Endothelial cell (in vitro differentiated cells): ENCODE measurements at places on chromosomes 4 and X.
A peak's percentile ranks its signal among the peaks of the same experiment; 100 is the strongest.

- H3K4me1 ChIP-seq = no peaks in the 10 kb centered on the region
- no peaks in the 10 kb centered on the region for H3K27me3 ChIP-seq
- no peak overlapping the region for H3K4me3 ChIP-seq
- no peak for DNase-seq
- H3K27ac ChIP-seq = no peak overlapping the region
- H3K36me3 ChIP-seq = peaks cover 3% of the 10 kb centered on the region
Measured at GRCh38 chr4:150561143-150561737, 20.7 kb upstream of the MAB21L2 start.

GRCh38 chrX:23482561-23482960 lies 147.9 kb downstream of the PTCHD1 start:
- no peak overlapping the region for H3K27ac ChIP-seq
- no peak overlapping the region for H3K4me3 ChIP-seq
- H3K27me3 ChIP-seq = no peaks in the 10 kb centered on the region
- no peak for DNase-seq
- peaks cover 3% of the 10 kb centered on the region for H3K4me1 ChIP-seq

GRCh38 chr4:125677665-125678307 lies 363.0 kb downstream of the FAT4 start:
- H3K27ac ChIP-seq = no peak overlapping the region
- H3K27me3 ChIP-seq = peaks cover 2% of the 10 kb centered on the region
- no peaks in the 10 kb centered on the region for H3K36me3 ChIP-seq
- H3K4me1 ChIP-seq = no peaks in the 10 kb centered on the region

DNA sequence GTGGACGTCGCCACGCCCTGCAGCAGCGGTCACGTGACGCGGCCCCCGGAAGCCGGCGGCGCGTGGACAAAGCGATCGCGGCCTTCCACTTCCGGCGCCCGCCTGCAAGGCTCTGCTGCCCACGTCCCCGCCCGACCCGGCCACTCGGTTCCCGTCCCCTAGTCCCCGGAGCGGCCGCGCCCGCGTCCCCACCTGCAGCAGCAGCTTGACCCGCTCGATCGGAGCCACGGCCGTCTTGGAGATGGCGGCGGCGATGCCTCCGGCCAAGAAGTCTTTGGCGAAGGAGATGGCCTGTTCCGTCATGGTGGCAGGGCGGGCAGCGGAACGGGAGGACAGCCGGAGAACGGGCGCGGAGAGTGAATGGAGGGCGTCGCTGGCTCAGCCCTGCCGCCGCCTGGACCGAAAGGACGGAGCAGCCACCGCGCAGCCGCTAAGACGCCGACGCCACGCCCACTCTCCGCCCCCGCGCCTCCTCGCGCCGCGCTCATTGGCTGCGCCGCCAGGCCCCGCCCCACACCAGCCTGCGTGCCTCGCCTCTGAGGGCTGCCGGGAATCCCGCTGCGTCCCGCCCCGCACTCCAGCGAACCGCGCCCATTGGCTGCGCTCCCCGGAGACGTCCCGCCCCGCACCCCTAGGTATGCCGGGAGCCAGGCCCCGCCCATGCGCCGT lies at the start of gene SLC25A6:
Gene SLC25A6, minus strand, starts transcription at position 407 of the 669 bp plus-strand sequence. Its CDS starts 104 bp downstream, at position 303.
- peaks cover 51% of the 10 kb centered on the region for H3K36me3 ChIP-seq
- peaks cover 19% of the 10 kb centered on the region for H3K4me1 ChIP-seq
- H3K27ac ChIP-seq = peak within 1 kb of the TSS; percentile 89
- DNase-seq = peak; percentile 99

DNA sequence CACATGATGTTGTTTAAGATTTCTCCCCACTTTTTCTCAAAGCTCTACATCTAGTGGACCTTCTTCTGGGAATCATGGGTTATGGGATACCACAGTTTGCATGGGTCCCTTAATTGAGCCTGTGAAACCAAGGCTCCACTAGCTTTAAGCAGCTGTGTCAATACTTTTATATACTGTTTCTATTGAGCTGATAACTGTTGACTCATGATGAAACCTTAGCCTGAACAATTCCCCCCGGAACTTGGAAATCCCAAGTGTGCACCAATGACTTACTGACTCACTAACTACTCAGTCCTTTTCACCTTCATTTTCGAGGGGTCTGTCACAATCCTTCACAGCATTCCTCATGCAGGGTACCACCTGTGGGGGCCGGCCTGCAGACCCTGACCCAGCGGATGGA lies 12.7 kb upstream of the SPIN4 start:
- H3K36me3 ChIP-seq = no peaks in the 10 kb centered on the region
- DNase-seq = no peak
- no peaks in the 10 kb centered on the region for H3K4me1 ChIP-seq
- H3K27ac ChIP-seq = no peak overlapping the region
- no peak overlapping the region for H3K4me3 ChIP-seq

GRCh38 chrX:55593756-55594257 lies 29.4 kb upstream of the FOXR2 start:
- no peak overlapping the region for H3K4me3 ChIP-seq
- H3K4me1 ChIP-seq = no peaks in the 10 kb centered on the region
- DNase-seq = no peak
- no peaks in the 10 kb centered on the region for H3K36me3 ChIP-seq
- H3K27me3 ChIP-seq = no peaks in the 10 kb centered on the region

DNA sequence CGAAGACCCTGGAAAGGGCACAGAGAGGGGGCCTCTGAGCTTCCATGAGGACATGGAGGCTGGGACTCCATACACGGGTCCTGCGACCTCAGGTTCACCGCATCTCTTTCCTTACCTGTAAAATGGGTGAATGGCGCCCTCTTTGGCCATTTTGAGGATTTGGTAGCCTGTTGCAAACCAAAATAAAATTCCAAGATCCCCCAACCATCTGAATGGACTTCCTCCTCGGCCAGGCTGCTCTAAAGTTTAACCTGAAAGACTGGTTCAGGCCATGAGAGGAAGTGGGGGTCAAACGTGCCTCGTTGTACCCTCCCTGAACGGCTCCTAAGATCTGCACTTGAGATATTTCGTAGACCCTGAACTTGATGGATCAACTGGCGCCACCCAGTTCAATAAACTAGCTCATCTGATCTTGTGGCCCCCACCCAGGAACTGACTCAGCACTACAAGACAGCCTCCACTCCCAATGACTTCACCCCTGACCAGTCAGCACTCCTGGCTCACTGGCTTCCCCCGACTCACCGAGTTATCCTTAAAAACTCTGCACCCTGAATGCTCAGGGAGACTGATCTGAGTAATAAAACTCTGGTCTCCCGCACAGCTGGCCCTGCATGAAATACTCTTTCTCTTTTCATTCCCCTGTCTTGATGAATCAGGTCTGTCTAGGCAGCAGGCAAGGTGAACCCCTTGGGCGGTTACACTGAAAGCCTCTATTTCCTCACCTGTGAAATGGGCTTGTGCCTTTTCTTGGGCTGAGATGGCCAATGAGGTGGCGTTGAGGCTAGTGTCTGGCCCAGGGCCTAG lies 32.9 kb upstream of the GPR78 start:
- H3K4me3 ChIP-seq = no peak overlapping the region
- peaks cover 21% of the 10 kb centered on the region for H3K4me1 ChIP-seq
- peaks cover 4% of the 10 kb centered on the region for H3K36me3 ChIP-seq
- no peak overlapping the region for H3K27ac ChIP-seq
- peaks cover 1% of the 10 kb centered on the region for H3K27me3 ChIP-seq

GRCh38 chr4:185016101-185016940 lies 2.0 kb upstream of the HELT start:
- no peak overlapping the region for H3K27ac ChIP-seq
- peak overlapping the region; percentile 37 for H3K4me3 ChIP-seq
- peaks cover 37% of the 10 kb centered on the region for H3K27me3 ChIP-seq
- H3K4me1 ChIP-seq = peaks cover 14% of the 10 kb centered on the region
- H3K36me3 ChIP-seq = no peaks in the 10 kb centered on the region

DNA sequence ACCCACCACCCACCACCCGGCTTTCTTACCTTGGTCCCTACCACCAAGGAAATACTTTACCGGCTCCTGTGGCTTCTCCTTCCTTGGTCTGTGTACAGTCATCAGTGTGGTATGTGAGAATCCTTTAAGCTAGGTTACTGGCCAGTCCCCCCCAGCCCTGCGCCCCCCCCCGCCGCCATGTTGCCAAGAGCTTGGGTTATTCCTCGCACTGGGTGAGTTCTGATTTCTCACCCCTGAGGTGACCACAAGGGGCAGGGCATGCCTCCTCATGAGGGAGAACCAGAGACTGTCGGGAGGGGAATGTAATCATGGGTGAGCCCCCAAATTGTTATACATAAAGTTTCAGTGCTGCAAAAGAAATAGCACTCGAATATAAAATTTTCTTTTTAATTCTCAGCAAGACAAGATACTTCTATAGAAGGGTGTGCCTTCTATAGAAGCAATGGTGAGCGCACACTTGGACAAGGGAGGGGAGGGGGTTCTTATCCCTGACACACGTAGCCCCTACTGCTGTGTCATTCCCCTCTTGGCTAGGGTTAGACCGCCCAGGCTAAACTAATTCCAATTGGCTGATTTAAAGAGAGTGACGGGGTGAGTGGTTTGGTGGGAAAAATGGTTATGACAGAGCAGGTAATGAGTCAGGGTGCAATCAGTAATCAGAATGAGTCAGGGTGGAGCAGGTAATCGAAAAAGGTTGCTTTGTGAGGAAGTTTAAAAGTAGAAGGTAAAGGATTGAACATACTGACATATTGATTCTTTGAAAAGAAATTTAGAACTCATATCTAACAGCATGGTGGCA lies 133.2 kb downstream of the KDM6A start:
- H3K27me3 ChIP-seq = peaks cover 6% of the 10 kb centered on the region
- peaks cover 13% of the 10 kb centered on the region for H3K4me1 ChIP-seq
- DNase-seq = no peak
- H3K36me3 ChIP-seq = peaks cover 14% of the 10 kb centered on the region
- H3K4me3 ChIP-seq = no peak overlapping the region

DNA sequence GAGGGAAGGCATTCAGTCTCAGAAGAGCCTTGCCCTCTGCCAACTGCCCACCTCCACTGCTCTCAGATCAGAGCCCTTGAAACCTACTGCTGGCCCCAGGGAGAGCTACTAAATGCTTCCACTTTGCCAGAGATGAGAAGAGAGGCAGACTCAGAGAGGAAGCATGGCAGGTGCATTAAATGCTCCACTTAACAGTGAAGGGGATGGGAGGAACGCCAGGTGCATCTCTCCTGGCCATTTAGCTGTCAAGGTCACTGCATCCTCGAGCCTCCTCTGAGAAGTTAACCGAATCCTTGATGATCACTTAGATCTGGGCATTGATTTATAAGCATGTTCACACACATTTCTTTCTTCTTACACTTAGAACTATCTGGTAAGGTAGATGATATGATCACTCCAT lies 15.0 kb downstream of the TRPC5 start:
- DNase-seq = no peak
- no peaks in the 10 kb centered on the region for H3K4me1 ChIP-seq
- no peaks in the 10 kb centered on the region for H3K27me3 ChIP-seq

GRCh38 chrX:10098270-10098713 lies 58.5 kb upstream of the CLCN4 start:
- no peak overlapping the region for H3K4me3 ChIP-seq
- H3K36me3 ChIP-seq = peaks cover 37% of the 10 kb centered on the region
- DNase-seq = no peak
- no peaks in the 10 kb centered on the region for H3K4me1 ChIP-seq

GRCh38 chrX:133254666-133255065 lies 36.5 kb upstream of the TFDP3 start:
- H3K27me3 ChIP-seq = no peaks in the 10 kb centered on the region
- peaks cover 8% of the 10 kb centered on the region for H3K4me1 ChIP-seq
- no peaks in the 10 kb centered on the region for H3K36me3 ChIP-seq
- no peak overlapping the region for H3K27ac ChIP-seq

DNA sequence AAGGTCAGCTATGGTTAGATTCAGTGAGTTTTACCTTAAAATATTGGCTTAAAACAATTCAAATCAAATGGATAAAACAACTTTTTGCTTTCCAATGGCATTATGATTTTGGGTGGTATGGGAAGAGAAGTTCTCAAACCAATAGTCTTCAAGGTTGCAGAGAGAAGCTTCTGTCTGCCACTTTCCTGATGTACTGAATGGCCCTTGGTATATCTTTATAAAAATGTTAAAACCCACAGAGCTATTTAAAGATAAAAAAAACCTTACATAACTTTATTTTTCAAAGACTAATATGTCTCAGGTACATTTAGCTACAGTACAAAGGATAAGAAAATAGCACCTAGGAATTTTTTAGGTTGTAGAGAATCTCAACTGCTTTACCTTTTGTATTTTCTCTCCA lies 6.9 kb downstream of the FGA start:
- no peaks in the 10 kb centered on the region for H3K36me3 ChIP-seq
- H3K27me3 ChIP-seq = no peaks in the 10 kb centered on the region
- no peak overlapping the region for H3K27ac ChIP-seq

DNA sequence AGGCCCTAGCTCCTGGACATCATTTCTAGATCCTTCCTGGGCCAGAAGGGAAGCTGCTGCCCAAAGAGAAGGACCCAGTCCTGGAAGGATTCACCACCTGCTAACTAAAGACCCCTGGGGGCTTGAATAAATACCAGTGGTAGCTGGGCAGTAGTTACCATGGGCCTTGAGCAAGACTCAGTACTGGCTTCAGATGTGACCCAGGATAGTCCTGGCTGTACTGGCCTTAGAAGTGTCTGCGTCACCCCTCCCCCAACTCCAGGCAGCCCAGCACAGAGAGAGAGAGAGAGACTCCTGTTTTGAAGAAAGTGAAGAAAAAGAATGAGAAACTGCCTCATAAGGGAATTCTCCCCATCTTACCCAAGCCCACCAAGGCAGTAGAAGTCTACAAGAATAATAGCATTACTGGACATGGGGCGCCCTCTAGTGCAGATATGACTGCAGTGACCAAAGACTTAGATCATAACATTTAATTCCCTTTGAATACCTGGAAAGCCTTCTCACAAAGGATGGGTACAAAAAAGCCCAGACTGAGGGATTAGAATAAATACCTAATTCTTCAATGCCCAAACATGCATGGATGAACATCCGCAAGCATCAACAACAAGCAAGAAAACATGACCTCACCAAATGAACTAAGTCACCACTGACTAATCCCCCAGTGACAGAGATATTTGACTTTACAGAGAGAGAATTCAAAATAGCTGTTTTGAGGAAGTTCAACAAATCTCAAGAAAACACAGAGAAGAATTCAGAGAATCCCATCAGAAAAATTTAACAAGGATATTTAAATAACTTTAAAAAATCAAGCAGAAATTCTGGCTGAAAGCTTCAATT lies 171.8 kb downstream of the HNRNPD start:
- DNase-seq = peak; percentile 68
- no peaks in the 10 kb centered on the region for H3K4me1 ChIP-seq
- H3K27ac ChIP-seq = no peak overlapping the region
- H3K4me3 ChIP-seq = no peak overlapping the region
- no peaks in the 10 kb centered on the region for H3K27me3 ChIP-seq

GRCh38 chr4:34047363-34047762 lies 2197.0 kb downstream of the ARAP2 start:
- H3K27ac ChIP-seq = no peak overlapping the region
- no peaks in the 10 kb centered on the region for H3K27me3 ChIP-seq
- no peak for DNase-seq
- H3K36me3 ChIP-seq = no peaks in the 10 kb centered on the region

- peaks cover 26% of the 10 kb centered on the region for H3K4me1 ChIP-seq
- H3K27me3 ChIP-seq = peaks cover 3% of the 10 kb centered on the region
- peak; percentile 3 for DNase-seq
- H3K27ac ChIP-seq = peak overlapping the region; percentile 93
Measured at GRCh38 chrX:123731987-123732669, 724 bp downstream of the THOC2 start.
